A549 treated with CORT108297 at 1 μM for 4 hours (cell line): ENCODE measurements at places on chromosomes 16 and 17. TPM values are rescaled to one million over a fixed set of nuclear protein-coding genes. Genes with fewer than 3 reads are reported as not detected.

NTN3 gene
- 0.05 to 0.07 TPM in 2 of 5 replicates, not detected in the others for total RNA-seq

OTOP3 gene
- total RNA-seq: 0.05 TPM in 1 of 5 replicates, not detected in the others

ST6GALNAC1 gene
- total RNA-seq: 0.14 to 0.41 TPM (median 0.16 TPM) in 5 replicates

ABCC12 gene
- total RNA-seq: 0.05 to 0.16 TPM (median 0.12 TPM) in 4 of 5 replicates, not detected in the other

ZNF18 gene
- 4.5 to 5.1 TPM (median 4.8 TPM) in 5 replicates for total RNA-seq

FOXJ1 gene
- 0.21 to 0.50 TPM (median 0.40 TPM) in 5 replicates for total RNA-seq

JUP gene
- total RNA-seq: 86.6 to 131 TPM (median 125 TPM) in 5 replicates

TNS4 gene
- 118 to 182 TPM (median 158 TPM) in 5 replicates for total RNA-seq

PRDM7 gene
- total RNA-seq: 0.04 TPM in 1 of 5 replicates, not detected in the others

TVP23A gene
- 0.05 to 0.15 TPM (median 0.11 TPM) in 5 replicates for total RNA-seq

RNF112 gene
- total RNA-seq: 0.13 to 0.95 TPM (median 0.39 TPM) in 5 replicates

CIITA gene
- total RNA-seq: 0.05 to 0.15 TPM (median 0.13 TPM) in 5 replicates

CDH13 gene
- total RNA-seq: 0.01 TPM in 1 of 5 replicates, not detected in the others

PPY gene
- total RNA-seq: 0.22 TPM in 1 of 5 replicates, not detected in the others

EVPLL gene
- not detected in 5 replicates for total RNA-seq

CFAP52 gene
- 0.12 TPM in 1 of 5 replicates, not detected in the others for total RNA-seq

CFAP97D1 gene
- 0.02 TPM in 3 of 5 replicates, not detected in the others for total RNA-seq

GJC1 gene
- total RNA-seq: 27.9 to 34.7 TPM (median 33.1 TPM) in 5 replicates

TNFRSF17 gene
- total RNA-seq: not detected in 5 replicates

RNF222 gene
- not detected in 5 replicates for total RNA-seq

THRA gene
- 13.4 to 20.8 TPM (median 19.2 TPM) in 5 replicates for total RNA-seq

SCN4A gene
- 0.02 to 0.06 TPM (median 0.02 TPM) in 5 replicates for total RNA-seq

GPR179 gene
- total RNA-seq: 0.02 to 0.06 TPM (median 0.03 TPM) in 5 replicates

P2RX5 gene
- 18.7 to 25.5 TPM (median 24.7 TPM) in 5 replicates for total RNA-seq
